ENCODE measurements at places on chromosomes 7 and 10.

DNA sequence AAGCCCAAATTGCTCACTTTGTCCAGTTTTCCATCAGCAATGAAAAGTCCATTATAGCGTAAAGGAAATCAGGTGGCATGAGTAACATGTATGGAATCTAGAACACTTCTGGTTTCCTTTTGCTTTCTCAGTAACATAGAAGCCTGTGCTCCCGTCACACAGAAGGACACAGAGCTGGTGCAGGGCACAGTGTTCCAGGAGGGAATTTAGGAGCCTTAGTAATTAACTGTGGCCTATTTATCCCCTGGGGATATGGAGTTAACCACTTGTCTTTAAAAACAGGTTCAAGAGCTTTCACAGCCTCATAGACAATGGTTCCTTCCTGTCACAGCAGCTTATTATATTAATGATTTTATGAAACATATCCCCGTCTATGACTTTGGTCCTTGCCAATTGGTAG lies 189.9 kb downstream of the NEBL start:
- DNase-seq = no peak

- DNase-seq = no peak
These were observed 63.7 kb downstream of the PTEN start for GRCh38 chr10:87927091-87927490.

DNA sequence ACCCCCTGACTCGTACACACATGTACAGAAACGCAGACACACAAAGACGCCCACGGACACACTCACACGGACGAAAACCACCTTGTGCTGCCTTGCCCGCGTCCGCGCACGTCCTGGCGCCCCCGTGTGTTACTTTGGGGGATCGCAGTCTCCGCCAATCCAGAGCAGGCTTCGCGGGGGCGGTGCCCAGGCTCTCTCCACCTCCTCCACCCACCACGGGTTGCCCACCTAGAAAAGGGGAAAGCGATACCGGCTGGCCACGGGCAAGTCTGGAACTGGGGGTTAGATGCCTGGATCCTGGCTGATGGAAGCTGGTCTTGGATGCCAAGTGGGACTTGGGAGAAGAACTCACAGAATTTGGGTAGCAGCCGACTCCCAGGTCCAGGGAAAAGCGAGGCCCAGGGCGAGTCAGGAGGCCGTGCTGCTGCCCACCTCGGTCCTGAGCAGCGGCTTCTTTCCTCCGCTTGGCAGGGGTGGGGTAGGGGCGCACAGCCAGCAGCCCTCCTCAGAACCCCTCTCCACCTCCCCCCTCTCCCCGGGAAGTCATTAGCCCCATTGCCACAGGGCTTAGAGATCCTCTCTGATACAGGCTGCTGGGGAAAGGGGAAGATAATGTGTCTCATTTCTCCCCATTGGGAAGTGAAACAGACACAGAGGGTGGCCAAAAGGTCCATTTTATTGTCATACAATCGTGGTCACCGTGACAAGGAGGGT lies 4.6 kb upstream of the VGF start:
- DNase-seq = no peak

GRCh38 chr7:25861601-25862260 lies 290.3 kb upstream of the NFE2L3 start:
- DNase-seq = no peak

- no peak for DNase-seq
These were observed 91.2 kb upstream of the PITRM1 start for GRCh38 chr10:3263747-3264146.

DNA sequence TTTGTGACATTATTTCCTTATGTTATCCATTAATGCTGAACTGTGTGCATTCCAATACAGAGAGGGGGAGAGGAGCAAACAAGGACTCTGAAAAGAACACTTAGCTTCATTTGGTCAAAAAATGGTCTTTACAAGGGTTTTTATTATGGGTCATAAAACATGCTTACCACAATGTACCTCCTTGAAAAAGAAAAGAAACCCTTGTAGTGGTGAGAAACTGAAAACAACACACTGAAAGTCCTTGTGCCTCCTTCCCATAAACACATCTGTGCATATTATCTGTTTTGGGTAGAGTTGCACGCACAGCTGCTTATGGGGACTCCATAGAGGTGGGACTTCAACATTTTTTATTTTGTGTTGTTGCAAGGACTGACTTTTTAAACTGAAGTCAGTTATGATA lies 98.7 kb downstream of the CDK6 start:
- no peak for DNase-seq

DNA sequence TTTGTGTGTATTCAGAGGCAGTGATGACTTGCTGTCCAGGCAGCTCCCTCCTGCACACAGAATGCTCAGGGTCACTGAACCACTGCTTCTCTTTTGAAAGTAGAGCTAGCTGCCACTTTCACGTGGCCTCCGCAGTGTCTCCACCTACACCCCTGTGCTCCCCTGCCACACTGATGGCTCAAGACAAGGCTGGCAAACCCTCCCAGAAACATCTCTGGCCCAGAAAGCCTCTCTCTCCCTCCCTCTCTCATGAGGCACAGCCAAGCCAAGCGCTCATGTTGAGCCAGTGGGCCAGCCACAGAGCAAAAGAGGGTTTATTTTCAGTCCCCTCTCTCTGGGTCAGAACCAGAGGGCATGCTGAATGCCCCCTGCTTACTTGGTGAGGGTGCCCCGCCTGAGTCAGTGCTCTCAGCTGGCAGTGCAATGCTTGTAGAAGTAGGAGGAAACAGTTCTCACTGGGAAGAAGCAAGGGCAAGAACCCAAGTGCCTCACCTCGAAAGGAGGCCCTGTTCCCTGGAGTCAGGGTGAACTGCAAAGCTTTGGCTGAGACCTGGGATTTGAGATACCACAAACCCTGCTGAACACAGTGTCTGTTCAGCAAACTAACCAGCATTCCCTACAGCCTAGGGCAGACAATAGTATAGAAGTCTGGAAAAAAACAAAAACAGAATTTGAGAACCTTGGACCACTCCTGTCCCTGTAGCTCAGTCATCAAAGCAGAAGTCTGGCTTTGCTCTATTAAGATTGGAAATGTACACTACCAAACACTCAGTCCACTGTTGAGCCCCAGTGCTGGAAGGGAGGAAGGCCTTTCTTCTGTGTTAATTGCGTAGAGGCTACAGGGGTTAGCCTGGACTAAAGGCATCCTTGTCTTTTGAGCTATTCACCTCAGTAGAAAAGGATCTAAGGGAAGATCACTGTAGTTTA lies 15.8 kb downstream of the SCD start:
- no peak for DNase-seq

DNA sequence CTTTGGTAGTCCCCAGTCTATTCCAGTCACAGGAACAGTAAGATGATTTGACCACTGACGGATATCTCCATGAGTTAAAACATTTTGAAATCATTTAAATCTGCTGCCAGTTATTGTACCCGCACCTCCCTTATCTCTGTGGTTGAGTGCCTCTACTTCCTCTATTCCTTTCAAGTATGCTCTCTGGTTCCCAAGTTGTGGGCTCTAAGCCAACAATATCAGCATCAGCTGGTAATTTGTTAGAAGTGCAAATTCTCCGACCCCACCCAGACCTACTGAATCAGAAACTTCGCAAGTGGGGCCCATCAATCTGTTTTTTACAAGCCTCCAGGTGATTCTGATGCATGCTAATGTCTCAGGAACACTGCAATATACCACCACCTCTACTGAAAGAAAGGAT lies 235.5 kb downstream of the CCSER2 start:
- no peak for DNase-seq

DNA sequence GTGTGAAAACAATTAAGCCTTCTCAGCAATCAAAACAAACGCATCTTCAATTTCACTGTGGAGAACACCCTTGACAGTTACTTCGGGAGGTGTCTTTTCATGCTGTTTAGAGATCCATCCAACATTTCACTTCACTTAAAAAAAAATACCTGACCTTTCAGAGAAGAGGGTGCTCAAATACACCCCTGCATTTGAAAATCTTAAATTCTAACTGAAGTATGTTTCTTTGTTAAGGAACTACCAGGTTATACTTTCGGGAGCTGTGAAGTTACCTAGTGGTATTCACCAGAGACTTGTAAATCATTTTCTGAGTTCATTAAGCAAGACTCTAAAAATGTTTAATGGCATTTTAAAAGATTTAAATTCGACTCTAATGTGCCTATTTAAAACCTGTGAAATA lies 38.8 kb downstream of the CNPY1 start:
- no peak for DNase-seq

- no peak for DNase-seq
These were observed 246.1 kb downstream of the REEP3 start for GRCh38 chr10:63767138-63767801.

- DNase-seq = no peak
These were observed 568.8 kb upstream of the PCDH15 start for GRCh38 chr10:55369670-55370420.

- DNase-seq = no peak
These were observed 33.8 kb upstream of the INPP5A start for GRCh38 chr10:132503581-132504421.

GRCh38 chr10:119701861-119702260 lies 24.0 kb upstream of the INPP5F start:
- DNase-seq = no peak
